SHP77 treated with DMSO at 0.1 percent for 48 hours (cell line): ENCODE measurements at places on chromosomes 4 and X.

DNA sequence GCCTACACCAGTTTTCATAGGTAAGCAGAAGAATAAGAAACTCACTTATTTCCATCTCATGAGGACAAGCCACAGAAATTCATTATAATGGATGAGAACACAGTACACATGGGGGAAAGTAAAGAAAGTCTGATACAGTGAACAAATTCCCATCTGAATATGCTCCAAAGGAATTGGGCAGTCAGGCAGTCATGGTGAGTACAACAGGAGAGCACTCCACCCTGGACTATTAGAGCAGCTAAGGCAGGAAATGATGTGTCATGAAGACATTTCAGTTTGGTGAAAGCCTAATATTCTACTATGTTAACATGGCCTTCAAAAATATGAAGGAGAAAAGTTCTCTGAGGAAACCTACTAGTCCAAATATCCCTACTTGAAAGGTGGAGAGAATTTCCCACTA lies 92.0 kb upstream of the PRDX4 start:
- DNase-seq = no peak

- DNase-seq = no peak
Measured at GRCh38 chrX:120549483-120550452, 11.0 kb downstream of the CUL4B start.

DNA sequence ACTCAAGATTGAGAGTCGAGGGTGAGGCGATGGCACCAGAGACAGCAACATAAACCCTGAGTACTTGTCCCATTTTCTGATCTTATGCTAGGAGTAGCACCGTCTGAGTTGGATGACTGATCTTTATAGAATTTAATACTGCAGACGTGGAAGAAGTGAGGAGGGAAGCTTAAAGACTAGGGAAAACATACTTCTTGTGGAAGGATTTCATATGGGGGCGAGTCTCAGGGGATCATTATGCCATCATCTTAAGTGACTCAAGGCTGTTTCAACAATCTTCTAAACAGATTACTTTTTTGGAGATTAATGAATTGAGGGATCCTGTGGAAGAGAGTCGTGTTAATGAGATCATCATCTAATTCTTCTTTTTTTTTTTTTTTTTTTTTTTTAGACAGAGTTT lies 17.2 kb upstream of the FAT1 start:
- DNase-seq = no peak

DNA sequence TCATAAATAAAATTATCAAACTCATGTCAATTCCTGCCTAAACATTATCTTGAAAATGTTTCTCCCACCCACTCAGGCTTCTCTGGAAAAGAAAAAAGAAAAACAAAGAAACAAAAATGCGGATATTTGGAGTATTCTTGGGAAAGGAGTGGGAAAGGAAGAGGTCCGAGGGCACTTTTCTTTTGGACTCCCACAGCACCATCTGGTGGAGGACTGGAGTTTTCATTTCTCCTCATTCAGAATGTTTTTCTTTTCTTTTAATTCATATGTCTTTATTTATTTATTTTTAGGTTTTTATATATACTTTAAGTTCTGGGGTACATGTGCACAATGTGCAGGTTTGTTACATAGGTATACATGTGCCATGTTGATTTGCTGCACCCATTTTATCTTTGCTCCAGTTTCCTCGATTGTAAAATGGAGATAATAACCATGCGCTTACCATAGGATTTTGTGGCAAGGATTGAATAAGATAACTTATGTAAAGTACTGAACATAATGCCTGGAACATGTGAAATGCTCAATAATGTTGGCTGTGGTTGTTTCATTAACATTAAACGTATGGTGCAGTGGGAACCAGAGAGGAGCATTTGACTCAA lies 8.0 kb upstream of the KCNE5 start:
- no peak for DNase-seq

DNA sequence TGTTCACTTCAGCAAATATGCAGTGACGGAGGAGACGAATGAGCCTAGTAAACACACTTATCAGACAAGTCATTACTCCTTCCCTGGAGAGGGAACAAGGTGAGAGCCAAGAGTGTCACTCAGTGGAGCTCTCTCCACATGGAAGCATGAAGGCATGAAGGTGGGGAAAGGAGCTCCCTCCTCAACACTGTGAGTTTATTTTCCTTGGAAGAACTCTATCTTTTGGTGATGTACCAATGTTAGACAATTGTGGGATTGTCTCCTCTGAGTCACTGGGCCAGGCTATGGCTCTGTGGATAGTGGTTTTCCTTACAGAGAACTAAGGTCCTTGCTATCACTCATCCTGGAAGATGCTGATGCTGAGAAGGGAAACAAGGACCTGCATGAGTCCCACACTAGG lies 200.2 kb downstream of the CPEB2 start:
- no peak for DNase-seq

GRCh38 chr4:148273501-148273986 lies 168.7 kb downstream of the NR3C2 start:
- no peak for DNase-seq

- DNase-seq = no peak
Measured at GRCh38 chr4:147927377-147928137, 195.7 kb downstream of the ARHGAP10 start.

DNA sequence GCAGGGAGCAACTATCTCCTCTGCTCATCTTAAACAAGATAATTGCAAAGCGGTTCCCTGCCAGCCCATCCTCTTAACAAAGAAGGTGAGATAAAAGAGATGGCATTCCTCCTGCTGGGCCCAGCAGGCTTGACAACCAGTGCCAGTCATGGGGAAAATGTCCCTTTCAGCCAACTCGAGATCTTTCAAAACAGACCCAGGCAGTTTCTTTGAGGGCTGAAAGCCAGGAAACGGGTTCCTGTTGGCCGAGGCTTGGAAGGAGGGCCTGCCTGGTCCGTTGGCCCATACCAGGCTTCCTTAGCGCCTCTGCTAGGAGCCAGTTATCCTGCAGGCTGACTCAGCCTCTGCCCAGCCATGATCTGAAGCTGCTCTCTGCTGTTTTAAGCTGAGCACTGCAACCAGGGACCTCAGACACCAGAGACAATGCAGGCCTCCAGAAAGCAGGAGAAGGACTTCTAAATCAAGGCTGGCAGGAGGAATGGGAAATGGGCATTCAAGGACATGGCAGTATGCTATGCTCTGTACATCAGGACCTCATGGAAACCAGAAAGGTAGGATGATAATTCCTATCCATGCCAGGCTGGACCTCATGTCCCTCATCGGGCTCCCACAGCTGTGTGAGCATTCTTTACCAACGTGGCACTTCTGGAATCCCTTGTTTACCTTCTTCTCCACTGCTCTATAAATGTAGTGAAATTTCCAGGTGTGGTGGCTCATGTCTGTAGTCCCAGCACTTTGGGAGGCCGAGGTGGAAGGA lies 42.4 kb upstream of the SLC2A9 start:
- no peak for DNase-seq

- no peak for DNase-seq
Measured at GRCh38 chr4:84917869-84918600, 48.5 kb downstream of the WDFY3 start.

GRCh38 chrX:100512471-100512870 lies 72.3 kb upstream of the TNMD start:
- DNase-seq = no peak

GRCh38 chr4:143336781-143337599 lies at the start of gene GAB1:
Gene GAB1, plus strand, starts transcription at chr4:143336876. Its CDS starts 313 bp downstream, at chr4:143337189.
- DNase-seq = no peak

- DNase-seq = no peak
Measured at GRCh38 chrX:131626681-131627296, 82.9 kb downstream of the OR13H1 start.

- peak; percentile 8 for DNase-seq
Measured at GRCh38 chr4:163048447-163048846, 118.2 kb downstream of the NAF1 start.

GRCh38 chr4:40425799-40426574 lies 90.9 kb downstream of the CHRNA9 start:
- DNase-seq = no peak

DNA sequence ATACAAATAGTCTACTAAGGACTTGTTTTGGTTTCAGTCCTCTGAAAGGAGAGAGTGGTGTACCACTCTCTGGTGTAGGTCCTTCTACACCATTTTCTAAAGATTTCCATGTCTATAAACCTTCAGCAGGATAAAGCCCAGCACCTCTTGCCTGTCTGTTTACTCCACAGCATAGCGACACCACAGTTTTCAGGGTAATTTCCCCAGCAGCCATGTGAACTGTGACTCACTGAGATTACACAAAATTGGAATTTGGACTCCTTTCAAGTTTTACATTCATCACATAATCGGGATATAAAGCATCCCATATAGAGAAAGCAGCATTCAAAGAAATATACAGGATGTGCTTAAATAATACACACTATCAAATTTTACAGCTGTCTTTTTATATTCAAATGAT lies 229.6 kb downstream of the PRDM5 start:
- no peak for DNase-seq

DNA sequence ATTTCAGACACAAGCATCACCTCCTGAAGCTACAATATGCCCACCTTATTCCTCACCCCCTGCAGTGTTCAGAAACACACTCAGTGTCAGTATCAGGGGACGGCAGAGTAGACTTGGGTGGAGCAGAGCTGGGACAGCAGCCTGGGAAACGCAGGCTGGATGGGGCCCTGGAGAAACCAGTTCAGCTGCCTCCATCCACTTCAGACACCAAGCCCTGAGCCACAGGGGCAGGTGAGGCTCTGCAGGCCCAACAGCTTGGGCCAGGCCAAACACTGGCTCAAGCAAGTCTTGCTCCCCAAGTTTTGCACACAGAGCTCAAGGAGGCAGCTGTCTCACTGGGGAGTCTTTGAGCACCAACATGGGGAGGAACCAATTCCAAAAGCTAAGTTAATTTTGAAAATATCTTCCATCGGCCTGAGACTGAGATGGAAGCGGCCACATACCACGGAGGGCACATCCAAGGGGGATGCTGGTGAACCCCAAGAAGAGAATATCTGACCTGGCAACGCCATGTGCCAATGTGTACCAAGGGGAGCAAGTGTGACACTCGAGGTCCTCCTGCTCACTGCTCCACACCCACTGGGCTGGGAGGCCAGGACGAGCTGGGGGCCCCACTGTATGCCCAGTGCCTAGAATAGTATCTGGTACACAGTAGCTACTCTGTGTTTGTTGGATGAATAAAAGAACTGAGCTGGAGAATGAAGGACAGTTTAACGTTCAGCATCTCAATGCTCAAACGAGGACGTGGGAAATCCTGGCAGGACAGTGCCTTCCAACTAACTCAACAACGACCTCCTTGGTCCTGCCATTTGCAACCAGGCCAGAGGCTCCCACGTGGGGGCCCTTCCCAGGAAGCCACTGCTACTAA lies 45.6 kb downstream of the PPP2R2C start:
- DNase-seq = no peak

DNA sequence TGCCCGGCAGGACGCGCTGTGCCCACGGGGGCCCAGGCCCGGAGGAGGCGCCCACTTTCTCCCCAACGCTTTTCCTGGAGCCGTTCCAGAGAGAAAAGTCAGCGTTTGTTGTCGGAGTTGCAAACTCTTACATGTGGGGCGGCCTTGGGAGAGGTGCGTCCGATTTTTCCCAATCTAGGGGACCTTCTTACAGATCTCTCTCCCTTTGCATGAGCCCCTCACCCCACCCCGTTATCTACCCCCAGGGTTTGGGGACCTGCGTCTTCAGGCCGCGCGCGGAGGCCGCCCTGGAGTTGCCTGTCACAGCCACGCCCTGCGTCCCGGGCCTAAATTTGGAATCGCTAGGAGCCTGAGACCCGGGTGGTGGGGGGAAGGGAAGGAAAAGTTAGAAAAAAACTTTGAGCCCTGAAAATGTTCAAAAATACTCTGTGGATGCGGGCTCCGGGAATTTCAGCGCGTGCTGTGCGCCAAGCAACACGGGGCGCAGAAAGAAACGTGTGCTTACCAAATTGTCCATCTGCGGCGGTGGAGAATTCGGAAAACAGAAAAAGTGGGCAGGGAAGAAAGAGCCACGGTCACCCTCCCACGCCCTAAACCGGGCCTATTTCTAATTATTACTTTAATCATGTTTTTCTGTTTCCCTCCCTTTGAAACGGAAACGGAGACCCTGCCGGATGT lies 587 bp downstream of the CD99 start:
- DNase-seq = no peak

GRCh38 chr4:128600996-128601871 lies 208.3 kb upstream of the JADE1 start:
- peak; percentile 73 for DNase-seq

DNA sequence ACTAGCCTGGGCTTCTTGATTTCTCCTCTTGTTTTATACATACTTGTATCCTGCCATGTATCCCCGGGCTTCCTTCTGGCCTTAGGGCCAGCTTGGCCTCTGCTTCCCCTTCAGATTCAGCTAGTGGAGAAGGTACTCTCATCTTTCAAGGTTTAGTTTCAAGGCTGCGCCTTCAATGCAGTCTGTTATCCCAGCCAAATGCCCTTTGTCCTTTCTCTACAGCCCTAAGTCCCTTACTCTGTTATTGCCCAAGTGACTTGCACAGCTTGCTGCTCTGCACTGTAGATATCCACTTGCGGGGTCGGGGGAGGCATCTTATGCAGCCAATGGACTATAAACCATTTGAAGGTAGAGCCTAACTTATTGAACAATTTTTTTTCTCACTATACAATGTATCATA lies 357.5 kb downstream of the PPP1R2C start:
- no peak for DNase-seq

DNA sequence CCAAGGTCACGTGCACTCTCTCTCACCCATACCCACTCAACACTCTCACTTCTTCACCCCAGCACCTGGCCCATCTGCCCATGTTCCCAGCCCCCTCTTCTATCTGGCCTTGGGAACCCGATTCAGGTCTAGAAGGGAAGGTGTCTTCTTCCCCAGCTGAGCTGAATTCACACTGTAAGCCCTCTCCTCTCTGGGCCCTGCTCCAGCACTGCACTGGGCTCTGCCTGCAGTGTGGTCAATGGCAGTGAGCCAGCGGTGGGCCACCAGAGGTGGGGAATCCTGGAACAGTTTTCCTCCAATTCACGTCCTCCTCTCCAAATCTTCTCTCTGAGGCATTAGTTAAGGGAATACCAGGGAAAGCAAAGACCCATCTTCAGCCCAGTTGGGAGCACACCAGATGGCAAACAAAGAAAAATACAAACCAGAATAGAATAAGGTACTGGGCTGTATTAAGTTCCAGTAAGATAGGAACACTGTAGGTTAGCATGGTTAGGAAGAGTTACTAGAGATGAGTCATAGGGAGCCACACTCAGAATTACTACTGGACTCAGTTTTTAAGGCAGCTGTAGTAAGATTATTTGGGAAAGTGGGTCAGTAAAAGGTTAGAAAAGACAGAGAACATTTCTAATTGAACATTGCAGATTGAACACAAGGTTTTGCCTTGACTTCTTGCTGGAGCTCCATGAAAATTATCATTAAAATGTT lies 5.0 kb downstream of the AWAT2 start:
- no peak for DNase-seq

GRCh38 chrX:155242300-155242699 lies 22.0 kb downstream of the RAB39B start:
- DNase-seq = no peak

DNA sequence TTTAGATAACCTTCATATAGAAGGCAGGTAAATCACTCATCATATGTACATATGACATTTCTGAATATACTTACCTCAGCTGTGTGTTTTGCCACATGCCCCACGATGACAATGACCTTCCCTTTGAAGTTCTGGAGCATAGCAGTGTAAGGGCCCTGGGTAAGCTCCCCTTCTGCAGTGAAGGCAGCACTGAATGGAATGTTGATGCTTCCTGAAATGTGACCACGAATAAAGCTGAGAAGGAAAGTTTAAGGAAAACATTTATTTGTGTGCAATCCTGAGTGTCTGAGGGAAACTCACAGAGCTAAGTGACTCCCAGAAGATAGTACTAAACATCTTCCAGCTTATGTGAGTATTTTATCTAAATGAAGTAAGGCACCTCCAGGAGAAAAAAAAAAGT lies 200.1 kb downstream of the NPNT start:
- DNase-seq = no peak

GRCh38 chrX:10126044-10126443 lies 30.7 kb upstream of the CLCN4 start:
- no peak for DNase-seq

- DNase-seq = no peak
Measured at GRCh38 chr4:42655921-42656678, 805 bp downstream of the ATP8A1 start.
